ENCODE measurements at places on chromosomes 1 and 21.

DNA sequence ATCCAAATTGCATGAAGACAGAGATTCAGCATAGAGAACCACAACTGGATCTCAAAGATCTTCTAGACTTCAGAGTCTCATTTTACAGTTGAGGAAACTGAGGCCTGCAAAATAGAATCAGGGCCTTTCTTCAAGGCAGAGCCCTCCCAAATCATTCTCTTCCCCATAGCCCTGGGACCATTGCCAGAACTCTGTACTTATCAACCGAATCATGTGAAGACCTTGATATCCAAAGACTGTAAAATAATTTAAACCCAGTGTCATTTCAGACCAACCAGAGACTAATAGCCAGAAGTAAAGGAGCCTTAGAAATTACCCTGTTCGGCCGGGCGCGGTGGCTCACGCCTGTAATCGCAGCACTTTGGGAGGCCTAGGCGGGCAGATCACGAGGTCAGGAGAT, 90.1 kb downstream of the DTL start:
- no peak for DNase-seq

GRCh38 chr21:43997766-43998742, 14.1 kb upstream of the TRAPPC10 start:
- DNase-seq = no peak

DNA sequence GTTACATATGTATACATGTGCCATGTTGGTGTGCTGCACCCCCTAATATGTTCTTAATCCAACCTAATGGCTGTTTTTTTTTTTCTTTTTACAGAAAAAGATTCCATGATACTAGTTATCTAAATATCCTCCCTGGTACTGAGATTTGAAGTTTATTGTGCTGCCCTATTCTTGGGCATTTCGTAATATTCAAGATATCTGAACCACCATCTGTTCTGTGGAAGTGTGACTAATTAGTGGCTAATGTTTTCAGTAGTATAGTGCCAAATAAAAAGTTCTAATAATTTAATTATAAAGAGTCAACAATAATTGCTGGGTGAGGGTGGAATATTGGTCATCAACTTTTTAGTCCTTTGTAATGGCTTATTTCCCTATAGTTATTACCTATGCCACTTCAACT, 217.5 kb downstream of the GABPA start:
- no peak for DNase-seq

- DNase-seq = peak; percentile 64
These were observed 14.1 kb upstream of the HEYL start for GRCh38 chr1:39653546-39654031.

GRCh38 chr1:45493116-45493697, 2.2 kb upstream of the TESK2 start:
- peak; percentile 38 for DNase-seq

GRCh38 chr1:177209357-177209756, 38.6 kb downstream of the BRINP2 start:
- peak; percentile 100 for DNase-seq
